AG08396 (cell line): ENCODE measurements at places on chromosomes 3 and 15.

DNA sequence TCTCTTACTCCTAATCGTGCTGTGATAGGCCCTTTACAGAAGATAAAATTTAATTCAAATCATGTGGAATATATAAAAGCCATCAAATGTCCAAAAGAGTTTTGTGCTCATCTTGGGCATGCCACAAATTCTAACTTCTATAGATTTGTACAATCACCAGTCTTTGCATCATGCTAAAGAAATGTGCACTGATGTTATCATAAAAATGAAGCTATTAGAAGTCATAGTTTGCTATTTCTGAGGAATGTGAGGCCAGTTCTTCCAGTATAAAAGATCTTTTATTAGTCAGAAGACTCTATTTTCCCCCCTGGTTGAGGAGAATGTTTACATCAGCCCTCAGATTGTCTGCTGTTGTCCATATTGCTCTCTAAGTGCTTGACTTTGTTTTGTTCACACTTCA, 2.1 kb upstream of the ANXA2 start:
- DNase-seq, result no peak

DNA sequence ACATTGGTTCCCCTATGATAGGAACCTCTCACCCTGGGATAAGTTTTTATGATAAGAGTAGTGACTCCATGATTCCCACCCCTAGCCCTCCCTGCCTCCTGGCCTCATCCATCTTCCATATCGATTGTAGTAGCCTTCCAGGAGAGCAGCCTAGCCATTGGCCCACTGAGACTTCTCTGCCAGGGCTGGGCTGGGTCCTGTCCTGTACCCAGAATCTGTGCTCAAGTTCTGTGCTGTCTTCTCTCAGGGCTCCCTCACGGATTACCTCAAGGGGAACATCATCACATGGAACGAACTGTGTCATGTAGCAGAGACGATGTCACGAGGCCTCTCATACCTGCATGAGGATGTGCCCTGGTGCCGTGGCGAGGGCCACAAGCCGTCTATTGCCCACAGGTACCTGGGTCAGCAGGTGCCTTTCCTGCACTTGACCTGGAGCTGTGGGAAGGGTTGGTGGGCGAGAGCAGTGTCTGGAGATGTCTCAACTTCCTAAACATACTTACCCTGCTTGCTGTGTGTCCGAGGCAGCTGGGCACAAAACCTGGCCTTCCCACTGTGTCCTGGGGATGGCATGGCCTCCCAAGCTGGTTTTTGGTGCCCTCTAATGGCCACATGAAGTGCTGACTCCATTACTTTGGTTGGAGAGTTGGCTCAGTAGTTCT, 16.6 kb upstream of the EXOG start:
- peak; percentile 88 for DNase-seq

DNA sequence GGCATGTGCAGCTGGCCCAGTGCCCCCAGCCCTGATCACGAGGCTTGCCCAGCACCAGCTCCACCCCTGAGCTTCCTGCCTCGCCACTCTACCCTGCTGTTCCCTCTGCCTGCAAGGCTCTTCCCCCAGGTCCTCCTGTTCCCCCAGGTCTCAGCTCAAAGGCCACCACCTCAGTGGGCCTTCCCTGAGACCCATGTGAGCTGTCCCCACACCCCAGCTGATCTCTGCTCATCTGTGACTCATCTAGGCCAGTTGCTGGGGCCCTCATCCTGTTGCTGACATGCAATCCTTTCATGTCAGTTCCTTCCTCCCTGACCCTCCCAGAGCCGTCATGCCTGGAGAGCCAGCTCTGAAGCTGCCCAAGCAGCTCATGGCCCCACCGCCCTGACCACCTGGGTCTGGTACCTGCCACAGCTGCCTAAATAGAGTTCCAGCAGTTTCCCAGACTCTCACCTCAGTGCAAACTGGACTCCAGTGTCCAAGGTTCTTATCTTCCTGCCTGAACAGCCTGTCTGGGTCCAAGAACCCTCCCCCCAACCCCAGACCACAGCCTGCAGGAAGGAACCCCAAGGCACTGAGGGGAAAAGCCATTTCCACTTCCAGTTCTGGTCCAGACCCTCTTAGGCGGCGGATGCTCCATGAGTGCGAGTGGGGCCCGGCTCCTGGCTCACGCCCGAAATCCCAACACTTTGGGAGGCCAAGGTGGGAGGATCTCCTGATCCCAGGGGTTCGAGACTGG, 116.6 kb upstream of the IQSEC1 start:
- peak; percentile 72 for DNase-seq

GRCh38 chr15:35436422-35436821, 109.5 kb downstream of the DPH6 start:
- DNase-seq, result no peak

DNA sequence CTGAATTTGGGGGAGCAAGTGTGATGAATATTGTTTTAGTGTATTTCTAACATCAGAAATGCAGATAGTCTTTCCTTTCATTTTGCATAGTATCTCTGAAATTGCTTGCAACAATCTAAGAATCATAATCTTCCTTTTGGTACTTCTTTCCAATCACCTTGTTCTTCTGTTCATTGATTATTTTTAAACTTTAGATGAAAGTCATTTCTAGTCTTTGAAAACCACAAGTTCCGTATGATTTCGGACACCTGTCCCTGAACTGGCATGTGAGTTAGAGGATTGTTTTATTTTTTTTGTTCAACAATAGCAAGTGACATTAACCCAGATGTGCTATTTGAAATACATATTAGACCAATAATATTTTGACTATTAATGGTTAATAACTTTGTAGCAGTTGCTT, 329.7 kb downstream of the UNC13C start:
- DNase-seq, result no peak

GRCh38 chr15:31494786-31495185, 168.2 kb downstream of the KLF13 start:
- DNase-seq, result no peak

GRCh38 chr3:150666167-150666566, 37.6 kb downstream of the ERICH6 start:
- no peak for DNase-seq

- no peak for DNase-seq
Observed at GRCh38 chr3:76410762-76411281, 625.5 kb upstream of the ZNF717 start.

GRCh38 chr3:32376115-32376514, 15.5 kb upstream of the CMTM7 start:
- DNase-seq, result no peak

GRCh38 chr3:124587053-124587408, 143.2 kb upstream of the UMPS start:
- no peak for DNase-seq

GRCh38 chr15:33226559-33227181, 32.2 kb upstream of the FMN1 start:
- DNase-seq, result peak; percentile 17

- DNase-seq, result peak; percentile 64
Observed at GRCh38 chr3:132417695-132418411, 551 bp downstream of the DNAJC13 start.

- DNase-seq, result no peak
Observed at GRCh38 chr3:193895409-193895808, 240.5 kb upstream of the HES1 start.

GRCh38 chr3:127404221-127405009, 116.6 kb upstream of the PRR20G start:
- no peak for DNase-seq

GRCh38 chr3:70501561-70501960, 189.1 kb upstream of the MDFIC2 start:
- no peak for DNase-seq

DNA sequence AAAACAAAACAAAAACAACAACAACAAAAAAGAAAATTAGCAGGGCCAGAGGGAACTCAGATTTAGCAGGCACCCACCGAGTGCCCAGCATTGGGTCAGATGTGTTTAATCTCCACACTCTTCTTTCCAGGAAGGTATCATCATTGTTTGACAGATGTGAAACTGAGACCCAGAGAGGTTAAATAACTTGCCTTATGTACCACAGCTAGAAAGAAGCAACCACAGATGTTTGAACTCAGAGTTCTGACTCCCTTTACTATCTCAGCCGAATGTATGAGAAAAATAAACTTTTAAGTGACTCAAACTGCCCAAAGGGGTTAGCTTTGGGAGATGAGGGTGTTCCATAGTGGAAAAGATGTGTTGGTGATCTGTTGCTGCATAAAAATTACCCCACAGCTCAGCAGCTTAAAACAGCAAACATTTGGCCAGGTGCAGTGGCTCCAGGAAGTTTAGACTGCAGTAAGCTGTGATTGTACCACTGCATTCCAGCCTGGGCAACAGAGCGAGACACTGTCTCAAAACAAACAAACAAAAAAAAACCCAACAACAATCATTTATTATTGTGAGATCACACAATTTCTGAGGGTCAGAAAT, 4.5 kb upstream of the RPP25 start:
- DNase-seq, result no peak

DNA sequence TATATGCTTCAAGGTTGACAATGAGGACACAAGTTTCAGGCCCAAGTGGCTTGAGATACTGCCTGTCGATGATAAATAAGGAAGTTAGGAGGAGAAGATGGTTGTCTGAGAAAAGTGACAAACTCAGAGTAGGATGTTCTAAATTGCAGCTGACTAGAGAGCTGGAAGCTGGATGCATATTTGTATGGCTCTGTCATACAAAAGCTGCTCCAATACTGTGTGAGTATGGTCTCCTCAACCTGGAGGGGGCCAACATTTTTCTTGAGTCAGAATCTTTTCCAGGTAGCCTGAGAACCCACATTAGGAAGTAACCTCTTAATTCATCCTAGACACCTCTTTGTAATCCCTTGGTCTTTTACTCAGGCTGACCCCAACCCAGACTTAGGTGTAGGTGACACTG, 28.4 kb upstream of the TPRG1 start:
- no peak for DNase-seq

DNA sequence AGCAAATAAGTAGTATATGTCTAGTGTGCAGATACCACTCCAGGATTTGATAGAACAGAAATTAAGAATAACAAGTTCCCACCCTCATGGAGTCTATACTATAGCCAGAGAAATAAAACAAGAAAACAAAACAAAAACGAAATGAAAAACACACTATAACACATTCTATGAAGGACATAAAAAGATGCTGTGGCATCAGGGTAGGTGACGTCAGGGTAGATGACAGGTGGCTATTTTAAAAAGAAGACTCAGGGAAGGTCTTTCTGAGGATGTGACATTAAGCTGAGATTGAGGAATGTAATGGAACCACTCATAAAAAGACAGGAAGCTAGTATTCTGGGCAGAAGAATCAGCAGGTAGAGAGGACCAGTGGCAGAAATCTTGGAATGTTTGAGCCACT, 469.6 kb downstream of the RAP2B start:
- no peak for DNase-seq

DNA sequence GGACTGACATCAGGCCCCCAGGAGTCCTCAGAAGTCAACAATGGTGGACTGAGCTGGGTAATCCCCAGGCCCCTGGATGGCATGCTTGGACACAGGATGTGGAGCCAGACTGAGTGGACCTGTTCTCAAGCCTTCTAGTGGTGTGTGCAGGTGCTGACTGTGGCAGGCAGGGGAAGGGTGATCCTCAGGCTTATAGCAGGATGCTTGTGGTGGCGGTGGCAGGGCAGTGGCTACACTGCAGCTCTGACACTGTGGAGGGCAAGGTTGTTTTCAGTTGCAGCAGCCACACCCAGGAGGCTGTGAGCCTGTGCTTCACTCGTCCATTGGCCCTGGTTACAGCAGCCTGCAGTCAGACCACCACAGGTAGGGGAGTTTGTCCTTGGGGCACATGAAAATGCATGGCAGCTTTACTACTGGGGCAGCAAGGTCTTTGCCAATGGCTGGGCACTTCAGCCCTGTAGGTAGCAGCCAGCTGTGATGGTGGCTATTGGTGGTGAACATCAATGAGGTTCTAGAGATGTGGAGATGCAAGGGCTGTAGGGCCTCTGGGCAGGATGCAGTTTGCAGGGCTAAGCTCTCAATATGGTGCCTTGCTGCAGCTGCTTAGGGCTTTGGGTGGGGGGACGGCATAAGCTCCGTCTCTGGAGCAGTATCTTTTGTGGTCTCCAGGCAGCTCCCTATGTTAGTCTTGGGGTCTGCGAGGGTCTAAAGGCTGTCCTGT, 17.5 kb upstream of the MYO5A start:
- DNase-seq, result no peak

- DNase-seq, result no peak
Observed at GRCh38 chr3:86176445-86176784, 814.5 kb downstream of the VGLL3 start.

- no peak for DNase-seq
Observed at GRCh38 chr3:188740010-188740409, 431.8 kb upstream of the TPRG1 start.

DNA sequence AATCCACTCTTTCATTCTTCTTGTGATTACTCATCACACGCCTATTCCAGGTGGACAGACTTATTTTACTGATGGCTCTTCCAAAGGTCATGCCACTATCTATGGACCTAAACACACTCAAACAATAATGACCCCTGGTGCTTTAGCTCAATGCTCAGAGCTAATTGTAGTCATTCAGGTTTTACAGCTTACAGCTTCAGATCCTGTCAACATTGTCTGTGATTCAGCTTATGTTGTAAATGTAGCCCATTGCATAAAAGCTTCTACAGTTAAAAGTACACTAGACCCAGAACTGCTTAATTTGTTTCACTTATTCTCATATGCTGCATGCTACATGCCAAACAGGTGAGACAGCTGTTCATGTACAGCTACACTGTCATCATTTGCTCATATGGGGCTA, 49.2 kb downstream of the LSM3 start:
- no peak for DNase-seq
